Activated CD8-positive, alpha-beta T cell treated with anti-CD3 and anti-CD28 coated beads, Interleukin-2, amount 10 ng/mL, durations not matched to agents 7 days and 5 days (primary cell): ENCODE measurements at places on chromosomes 11 and 22.

- no peaks in the 10 kb centered on the region for H3K27me3 ChIP-seq
- peak within 1 kb of the TSS; percentile 92 for H3K4me3 ChIP-seq
- peak; percentile 95 for DNase-seq
- H3K4me1 ChIP-seq, result peaks cover 21% of the 10 kb centered on the region
Observed at GRCh38 chr22:45413368-45414211, at the start of the genes RIBC2 and SMC1B. Gene RIBC2, plus strand, starts transcription at chr22:45413693. Its CDS starts 194 bp downstream, at chr22:45413887. Gene SMC1B, minus strand, starts transcription at chr22:45413599. Its CDS starts 32 bp downstream, at chr22:45413567.

- H3K27ac ChIP-seq, result no peak overlapping the region
- H3K36me3 ChIP-seq, result no peaks in the 10 kb centered on the region
- peaks cover 10% of the 10 kb centered on the region for H3K4me1 ChIP-seq
- no peak for DNase-seq
- no peak overlapping the region for H3K4me3 ChIP-seq
- H3K27me3 ChIP-seq, result peaks cover 22% of the 10 kb centered on the region
Observed at GRCh38 chr22:48042621-48043395, 1280.4 kb downstream of the TBC1D22A start.

DNA sequence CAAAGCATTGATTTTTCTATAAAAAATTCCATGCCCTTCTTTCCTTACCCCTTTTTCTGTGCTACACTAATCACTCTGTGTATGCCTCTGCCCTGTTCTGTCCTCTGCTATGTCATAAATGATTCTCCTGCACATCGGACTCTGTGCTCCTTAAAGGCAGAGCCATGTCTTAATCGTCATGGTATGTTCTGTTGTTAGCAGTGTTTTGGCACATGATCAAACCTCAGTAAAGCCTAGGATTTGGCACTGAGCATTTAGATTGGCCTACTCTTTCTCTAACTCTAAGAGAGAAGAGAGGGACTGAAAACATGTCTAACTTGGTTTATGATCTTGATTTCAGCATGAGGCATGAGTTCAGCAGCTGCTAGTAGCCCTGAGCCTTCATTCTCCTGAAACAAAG lies 266.9 kb downstream of the AASDHPPT start:
- no peaks in the 10 kb centered on the region for H3K4me1 ChIP-seq
- no peak for DNase-seq
- no peaks in the 10 kb centered on the region for H3K27me3 ChIP-seq
- H3K4me3 ChIP-seq, result no peak overlapping the region
- H3K27ac ChIP-seq, result no peak overlapping the region

- no peaks in the 10 kb centered on the region for H3K4me1 ChIP-seq
- H3K27ac ChIP-seq, result no peak overlapping the region
Observed at GRCh38 chr11:97454988-97455387, 1065.2 kb downstream of the JRKL start.

DNA sequence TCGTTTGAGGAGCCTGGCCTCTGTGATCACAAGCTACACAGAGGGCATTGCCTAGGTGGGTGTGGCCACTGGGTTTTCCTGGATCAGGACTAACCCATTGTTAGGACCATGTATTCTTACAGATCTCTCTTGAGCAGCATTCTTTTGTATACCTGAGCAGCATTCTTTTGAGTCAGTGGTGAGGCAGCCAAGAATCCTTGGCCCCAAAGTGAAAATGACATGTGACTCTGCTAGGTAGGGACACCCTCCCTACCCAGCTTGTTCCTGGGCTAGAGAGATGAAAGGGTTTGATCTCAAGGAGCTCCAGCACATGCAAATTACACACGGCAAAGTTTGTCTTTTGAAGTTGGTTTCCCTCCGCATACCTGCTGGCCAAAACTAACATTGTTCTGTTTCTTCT lies 55.0 kb upstream of the HORMAD2 start:
- H3K36me3 ChIP-seq, result peaks cover 21% of the 10 kb centered on the region
- DNase-seq, result no peak
- H3K27ac ChIP-seq, result no peak overlapping the region
- no peak overlapping the region for H3K4me3 ChIP-seq

DNA sequence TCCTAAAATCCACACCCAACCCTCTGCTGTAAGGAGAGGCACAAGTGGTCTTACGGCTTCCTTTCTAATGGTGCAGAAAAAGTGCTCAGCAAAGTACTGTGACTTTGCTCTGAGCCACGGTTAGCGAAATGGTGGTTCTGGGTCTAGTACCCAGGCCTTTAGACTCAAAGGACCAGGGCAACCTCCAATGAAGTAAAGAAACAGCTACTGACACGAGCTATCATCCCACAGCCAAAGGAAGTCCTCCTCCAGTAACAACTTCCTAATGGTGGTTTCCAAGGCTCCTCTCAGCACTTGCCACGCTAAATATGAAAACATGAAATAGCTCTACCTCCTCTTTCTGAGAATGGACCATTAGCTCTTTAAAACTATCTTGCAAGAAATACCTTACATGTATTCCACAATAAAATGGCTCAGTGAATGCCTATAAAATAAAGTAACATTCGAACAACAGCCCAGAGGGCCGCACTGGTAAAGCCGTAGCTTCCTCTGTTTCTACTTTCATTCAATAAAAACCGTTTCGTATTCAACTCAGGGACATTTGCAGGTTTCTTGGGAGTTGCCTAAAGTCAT lies 122.4 kb downstream of the ETS1 start:
- H3K36me3 ChIP-seq, result peaks cover 100% of the 10 kb centered on the region
- H3K4me3 ChIP-seq, result peak overlapping the region; percentile 58
- peaks cover 97% of the 10 kb centered on the region for H3K4me1 ChIP-seq
- H3K27me3 ChIP-seq, result no peaks in the 10 kb centered on the region
- no peak for DNase-seq
- peak overlapping the region; percentile 91 for H3K27ac ChIP-seq

DNA sequence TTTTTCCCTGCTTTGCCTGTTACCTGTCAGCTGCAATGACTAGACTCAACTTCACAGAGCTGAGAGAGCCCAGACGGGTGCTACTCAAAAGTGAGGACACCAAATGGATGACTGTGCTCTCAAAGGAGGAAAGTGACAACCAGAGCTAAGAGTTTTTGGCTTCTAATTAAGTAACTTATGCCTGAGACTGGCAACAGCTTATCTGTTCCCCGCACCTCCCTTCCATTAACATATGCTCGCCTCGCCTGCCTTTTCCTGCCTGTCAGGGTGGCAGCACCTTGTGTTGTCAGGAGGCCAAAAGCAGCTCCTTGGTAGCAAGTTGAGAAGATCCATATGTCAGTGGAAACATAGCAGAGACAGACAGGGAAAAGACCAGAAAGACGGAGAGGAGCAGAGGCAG lies 573.9 kb upstream of the KIRREL3 start:
- H3K4me1 ChIP-seq, result no peaks in the 10 kb centered on the region
- H3K27me3 ChIP-seq, result no peaks in the 10 kb centered on the region
- H3K4me3 ChIP-seq, result no peak overlapping the region
- no peak overlapping the region for H3K27ac ChIP-seq

DNA sequence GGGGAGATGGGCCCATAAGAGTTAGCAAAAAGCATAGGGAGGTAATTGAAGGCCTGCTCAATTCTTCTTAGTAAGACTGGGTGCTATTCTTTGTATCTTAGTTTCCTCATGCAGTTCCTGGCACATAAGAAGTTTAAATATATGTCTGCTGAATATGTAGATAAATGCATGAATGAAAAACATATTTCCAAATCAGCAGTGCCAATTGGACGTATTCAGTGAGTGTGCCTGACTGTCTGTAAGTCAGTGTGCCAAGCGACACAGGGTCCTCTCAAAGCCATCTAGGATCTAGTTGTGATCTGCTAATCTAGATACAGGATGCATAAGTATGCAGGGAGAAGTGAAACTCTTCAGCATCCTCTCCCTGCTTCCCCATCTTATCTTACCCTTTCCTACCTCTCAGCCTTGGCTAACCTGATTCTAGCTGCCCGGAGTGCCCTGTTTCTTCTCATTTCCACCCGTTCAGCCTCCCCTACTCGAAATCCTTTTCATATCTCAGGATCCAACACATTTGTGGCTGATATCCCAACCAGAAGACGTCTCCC lies 91.1 kb upstream of the SORL1-AS1 start:
- H3K4me1 ChIP-seq, result peaks cover 57% of the 10 kb centered on the region
- DNase-seq, result no peak
- no peaks in the 10 kb centered on the region for H3K27me3 ChIP-seq
- H3K36me3 ChIP-seq, result peaks cover 71% of the 10 kb centered on the region

DNA sequence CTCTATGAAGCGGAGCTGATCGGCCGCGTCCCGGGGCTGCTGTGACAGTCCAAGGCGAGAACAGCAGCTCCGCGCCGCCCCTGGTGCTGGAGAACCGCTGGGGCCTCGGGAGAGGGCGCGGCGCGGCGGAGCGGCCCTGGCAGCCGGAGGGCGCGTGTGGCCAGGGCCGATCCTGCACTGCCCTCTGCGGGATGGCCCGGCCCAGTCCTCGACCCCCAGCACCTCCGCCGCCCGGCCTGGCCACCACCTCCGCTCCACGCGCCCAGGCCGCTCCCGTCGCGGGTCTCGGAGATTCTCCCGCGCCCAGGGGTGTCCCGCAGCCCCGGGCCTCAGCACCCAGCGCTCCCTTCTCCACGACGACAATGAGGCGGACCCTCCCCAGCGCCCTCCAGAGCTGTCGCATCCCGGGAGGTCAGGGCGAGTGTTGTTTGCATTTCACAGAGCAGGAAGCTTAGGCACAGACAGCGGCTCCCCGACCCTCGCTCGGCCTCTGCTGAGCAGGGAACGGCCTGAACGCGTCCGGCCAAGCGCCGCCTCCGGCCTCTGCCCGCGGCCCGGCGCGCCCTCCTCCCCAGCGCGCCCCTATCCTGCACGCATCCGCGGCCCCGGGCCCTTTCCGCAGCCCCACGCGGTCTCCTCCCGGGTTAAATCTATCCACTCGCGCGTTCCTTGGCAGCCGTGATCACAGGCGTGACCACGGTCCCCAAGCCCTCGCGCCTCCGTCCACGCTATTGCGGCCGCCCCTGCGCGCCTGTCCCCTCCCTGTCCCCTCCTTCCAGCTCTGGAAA lies 109.7 kb downstream of the WNT7B start:
- H3K27ac ChIP-seq, result no peak overlapping the region
- H3K27me3 ChIP-seq, result peaks cover 47% of the 10 kb centered on the region
- peaks cover 9% of the 10 kb centered on the region for H3K4me1 ChIP-seq

- no peaks in the 10 kb centered on the region for H3K4me1 ChIP-seq
- DNase-seq, result no peak
- no peak overlapping the region for H3K4me3 ChIP-seq
- no peak overlapping the region for H3K27ac ChIP-seq
Observed at GRCh38 chr11:76753449-76753848, 29.7 kb upstream of the TSKU start.

- H3K27me3 ChIP-seq, result peaks cover 7% of the 10 kb centered on the region
- no peaks in the 10 kb centered on the region for H3K36me3 ChIP-seq
- no peak for DNase-seq
- H3K27ac ChIP-seq, result peak overlapping the region; percentile 89
- H3K4me1 ChIP-seq, result peaks cover 29% of the 10 kb centered on the region
Observed at GRCh38 chr11:111601636-111601978, 642 bp upstream of the SIK2 start.

DNA sequence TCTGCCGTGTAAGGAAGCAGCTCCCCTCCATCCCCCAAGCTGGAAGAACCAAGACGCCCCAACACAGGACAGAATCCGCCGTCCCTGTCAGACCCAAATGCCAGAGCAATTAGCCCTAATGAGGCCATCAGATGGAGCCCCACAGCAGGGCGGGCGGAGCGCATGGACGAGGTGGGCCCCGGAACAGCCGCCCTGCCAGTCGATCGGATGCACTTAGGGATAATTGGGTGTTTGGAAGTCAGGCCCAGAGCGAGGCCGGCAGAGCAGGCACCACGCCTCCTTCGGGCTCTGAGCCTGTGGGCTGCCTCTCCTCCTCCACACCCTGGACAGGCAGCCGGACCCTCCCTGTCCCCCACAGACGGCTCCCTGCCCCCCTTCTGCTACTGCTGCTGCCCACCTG lies 5.5 kb upstream of the TH start:
- no peak for DNase-seq

DNA sequence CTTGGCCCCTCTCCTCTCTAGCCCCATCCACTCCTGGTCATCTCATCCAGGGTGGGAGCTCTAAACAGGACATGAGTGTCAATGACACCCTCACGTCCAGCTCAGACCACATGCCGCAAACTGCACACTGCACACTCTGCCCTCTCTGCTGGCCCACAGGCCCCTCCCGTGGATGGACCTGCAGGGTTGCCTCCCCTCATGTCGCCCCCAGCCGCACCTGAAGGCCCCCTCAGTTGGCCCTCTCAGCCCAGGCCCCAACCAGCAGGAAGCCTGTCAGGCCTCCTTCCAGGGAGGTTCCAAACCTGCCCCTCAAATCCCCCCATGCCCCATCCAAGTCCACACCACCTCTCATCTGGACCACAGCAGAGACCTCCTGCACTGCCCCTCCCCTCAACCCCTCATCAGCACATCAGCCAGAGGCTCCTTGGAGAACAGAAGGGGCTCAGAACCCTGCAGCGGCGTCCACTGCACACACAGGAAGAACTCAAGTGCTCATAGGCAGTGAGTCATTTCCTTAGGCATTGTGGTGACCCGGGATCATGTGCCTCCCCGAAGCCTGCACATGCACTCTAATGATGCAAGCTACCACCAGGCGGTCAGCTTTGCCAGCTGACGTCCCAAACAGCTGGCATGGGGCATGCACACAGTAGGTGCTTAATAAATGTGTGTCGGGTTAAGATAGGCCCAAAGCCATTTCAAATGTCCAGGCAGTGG lies 12.9 kb upstream of the CDKN1C start:
- H3K27me3 ChIP-seq, result no peaks in the 10 kb centered on the region
- H3K4me3 ChIP-seq, result peak overlapping the region; percentile 69
- H3K4me1 ChIP-seq, result peaks cover 50% of the 10 kb centered on the region
- DNase-seq, result peak; percentile 85
- no peaks in the 10 kb centered on the region for H3K36me3 ChIP-seq
- H3K27ac ChIP-seq, result peak overlapping the region; percentile 98

GRCh38 chr11:15113381-15113780 lies 1.3 kb upstream of the INSC start:
- H3K4me1 ChIP-seq, result peaks cover 29% of the 10 kb centered on the region
- no peak overlapping the region for H3K4me3 ChIP-seq
- peaks cover 2% of the 10 kb centered on the region for H3K36me3 ChIP-seq
- H3K27me3 ChIP-seq, result peaks cover 25% of the 10 kb centered on the region
- H3K27ac ChIP-seq, result no peak overlapping the region

DNA sequence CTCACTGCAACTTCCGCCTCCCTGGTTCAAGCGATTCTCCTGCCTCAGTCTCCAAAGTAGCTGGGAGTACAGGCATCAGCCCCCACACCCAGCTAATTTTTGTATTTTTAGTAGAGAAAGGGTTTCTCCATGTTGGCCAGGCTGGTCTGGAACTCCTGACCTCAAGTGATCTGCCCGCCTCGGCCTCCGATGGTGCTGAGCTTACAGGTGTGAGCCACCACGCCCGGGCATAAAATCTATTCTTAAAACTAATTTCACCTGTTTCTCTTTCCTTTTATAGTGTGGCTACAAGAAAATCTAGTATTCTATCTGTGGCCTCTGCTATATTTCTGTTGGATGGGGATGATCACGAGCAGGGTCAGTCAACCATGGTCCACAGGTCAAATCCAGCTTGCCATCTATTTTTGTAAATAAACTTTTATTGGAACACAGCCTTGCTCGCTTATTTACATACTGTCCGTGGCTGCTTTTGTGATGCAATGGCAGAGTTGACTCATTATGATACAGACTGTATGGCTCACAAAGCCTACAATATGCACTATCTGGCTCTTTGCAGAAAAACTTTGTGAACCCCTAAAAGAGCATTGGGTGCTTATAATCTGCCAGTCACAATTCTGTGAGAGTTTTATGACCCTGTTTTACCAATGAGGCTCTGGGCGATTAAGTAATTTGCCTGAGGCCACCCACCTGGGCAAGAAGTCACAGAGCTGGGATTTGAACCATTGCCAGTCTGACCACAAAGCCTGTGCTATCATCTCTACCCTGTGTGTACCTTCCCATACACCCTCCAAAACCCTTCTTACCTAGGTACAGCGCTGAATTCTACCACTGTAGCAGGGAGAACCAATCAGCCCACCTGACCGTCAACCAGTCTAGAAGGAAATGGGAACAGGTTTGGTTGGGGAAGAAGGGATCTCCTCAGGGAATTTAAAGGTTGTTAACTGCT lies 28.3 kb downstream of the SLC1A2 start:
- H3K36me3 ChIP-seq, result no peaks in the 10 kb centered on the region
- H3K4me1 ChIP-seq, result peaks cover 15% of the 10 kb centered on the region
- no peak overlapping the region for H3K27ac ChIP-seq
- peak; percentile 44 for DNase-seq
- H3K27me3 ChIP-seq, result peaks cover 4% of the 10 kb centered on the region
